Liver (tissue), 10 donors: ENCODE measurements at places on chromosomes 2 and 18. TPM values are rescaled to one million over a fixed set of nuclear protein-coding genes. Genes with fewer than 3 reads are reported as not detected.

Gene CLEC4F
- 0.03 TPM for polyA plus RNA-seq

DNA sequence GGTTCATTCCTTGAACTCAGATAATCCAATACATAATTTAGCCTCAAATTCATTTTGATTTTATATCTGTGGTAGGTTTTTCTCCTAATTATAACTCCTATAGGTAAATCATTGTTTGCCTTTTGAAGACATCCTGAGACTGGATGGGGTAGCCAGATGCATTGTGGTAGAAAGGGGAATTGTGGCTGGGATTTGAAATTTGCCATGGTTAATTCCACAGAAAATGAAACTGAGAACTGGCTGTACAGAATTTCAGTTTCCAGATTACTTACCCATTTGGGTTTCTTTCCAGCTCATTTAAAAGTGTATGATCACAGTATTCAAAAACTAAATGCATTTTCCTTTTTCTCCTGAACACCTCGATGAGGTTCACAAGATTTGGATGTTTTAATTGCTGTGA lies 18.2 kb downstream of the CDKL4 start:
- no peak overlapping the region for H3K4me3 ChIP-seq
- no peak for DNase-seq
- no peaks in the 10 kb centered on the region for H3K4me1 ChIP-seq
- no peaks in the 10 kb centered on the region for H3K36me3 ChIP-seq

DNA sequence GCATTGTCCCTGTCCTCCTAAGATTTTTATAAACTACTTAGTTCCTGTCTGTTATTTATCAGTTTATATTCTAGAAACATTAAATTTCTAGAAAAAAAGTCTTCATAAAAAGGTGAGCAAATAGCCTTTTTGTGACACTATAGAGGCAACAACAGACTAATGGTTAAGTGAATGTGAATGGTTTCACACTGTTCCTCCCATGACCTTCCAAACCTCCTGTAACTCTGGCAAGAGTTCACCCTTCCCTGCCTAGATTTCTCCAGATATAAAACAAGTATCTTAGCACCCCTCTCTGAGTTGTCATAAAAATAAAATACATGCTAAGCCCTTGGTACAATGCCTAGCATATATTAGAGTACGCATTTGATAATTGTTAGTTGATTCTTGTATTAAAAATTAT lies 29.2 kb downstream of the COBLL1 start:
- H3K27me3 ChIP-seq, result no peaks in the 10 kb centered on the region
- peaks cover 28% of the 10 kb centered on the region for H3K4me1 ChIP-seq
- no peak overlapping the region for H3K27ac ChIP-seq
- H3K4me3 ChIP-seq, result no peak overlapping the region
- no peaks in the 10 kb centered on the region for H3K36me3 ChIP-seq
- no peak for DNase-seq

Gene COPS9
- 76.8 TPM for polyA plus RNA-seq

Gene ASPRV1
- polyA plus RNA-seq, result 0.25 TPM

DNA sequence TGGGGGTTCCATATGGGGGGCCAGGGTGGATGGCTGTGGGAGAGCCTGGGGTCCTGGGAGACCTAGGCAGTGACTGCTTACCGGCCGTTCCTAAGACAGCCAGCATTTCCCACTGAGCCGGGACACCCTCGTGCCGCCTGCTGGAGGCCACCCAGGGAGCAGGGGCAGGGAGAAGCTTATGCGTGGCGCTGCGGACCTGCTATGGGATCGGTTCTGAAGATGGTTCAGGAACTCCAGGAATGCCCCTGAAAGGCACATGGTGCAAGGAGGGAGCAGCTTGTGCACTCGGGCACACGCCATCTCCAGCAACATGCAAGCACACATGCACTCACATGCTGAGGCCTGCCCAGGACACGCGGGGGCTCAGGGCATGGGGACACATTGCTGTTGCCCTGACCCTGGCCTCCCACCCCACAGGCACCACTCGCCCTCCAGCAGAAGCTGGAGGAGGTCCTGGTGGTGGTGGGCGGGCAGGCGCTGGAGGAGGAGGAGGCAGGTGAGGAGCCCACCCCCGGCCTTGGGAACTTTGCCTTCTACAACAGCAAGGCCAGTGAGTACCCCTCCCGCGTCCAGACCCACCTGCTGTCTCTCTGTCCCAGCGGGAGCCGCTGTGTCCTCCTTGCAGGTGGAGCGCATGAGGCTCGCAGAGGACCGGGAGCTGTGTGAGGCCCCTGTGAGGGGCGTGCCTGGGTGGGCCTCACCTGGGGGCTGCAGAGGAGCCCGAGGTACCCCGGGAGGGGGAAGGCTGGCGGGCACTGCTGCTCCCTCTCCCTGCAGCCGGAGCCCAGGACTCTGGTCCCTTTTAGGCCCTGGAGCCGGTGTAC lies 4.1 kb downstream of the KLHL30 start:
- no peaks in the 10 kb centered on the region for H3K36me3 ChIP-seq
- no peaks in the 10 kb centered on the region for H3K4me1 ChIP-seq
- H3K27me3 ChIP-seq, result no peaks in the 10 kb centered on the region
- DNase-seq, result no peak
- H3K4me3 ChIP-seq, result no peak overlapping the region

DNA sequence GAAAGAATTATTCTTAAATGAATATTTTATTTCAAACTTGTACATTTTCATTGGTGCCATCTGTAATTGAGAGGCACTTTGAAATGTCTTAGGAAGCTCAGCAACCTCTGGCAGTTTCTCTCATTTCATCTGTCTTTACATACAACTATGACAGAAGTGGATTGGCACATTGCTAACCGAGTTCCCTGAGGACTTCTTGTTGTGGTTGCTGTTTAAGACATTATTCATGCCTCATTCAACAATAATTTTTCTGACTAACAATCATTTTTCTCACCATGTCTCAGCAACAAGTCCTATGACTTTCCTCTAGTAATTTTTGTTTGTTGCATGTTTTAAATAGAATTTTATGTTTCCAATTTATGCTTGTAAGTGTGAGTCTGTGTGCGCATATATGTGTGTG lies 284.0 kb upstream of the CWC22 start:
- no peaks in the 10 kb centered on the region for H3K36me3 ChIP-seq
- H3K4me1 ChIP-seq, result no peaks in the 10 kb centered on the region
- H3K4me3 ChIP-seq, result no peak overlapping the region
- no peaks in the 10 kb centered on the region for H3K27me3 ChIP-seq
- no peak for DNase-seq

DNA sequence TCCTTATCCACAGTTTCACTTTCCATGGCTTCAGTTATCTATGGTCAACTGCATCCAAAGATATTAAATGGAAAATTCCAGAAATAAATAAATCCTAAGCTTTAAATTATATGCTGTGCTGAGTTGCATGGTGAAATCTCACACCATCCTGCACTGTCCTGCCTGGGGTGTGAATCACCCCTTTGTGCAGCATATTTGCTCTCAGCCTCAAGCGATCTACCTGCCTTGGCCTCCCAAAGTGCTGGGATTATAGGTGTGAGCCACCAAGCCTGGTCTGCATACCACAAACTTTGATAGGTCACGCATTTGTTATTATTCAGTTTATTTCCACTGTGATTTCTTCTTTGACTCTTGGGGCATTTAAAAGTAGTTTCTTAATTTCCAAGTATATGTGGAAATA lies 117.2 kb downstream of the SPIRE1 start:
- no peak overlapping the region for H3K4me3 ChIP-seq
- H3K27ac ChIP-seq, result no peak overlapping the region
- DNase-seq, result no peak
- H3K4me1 ChIP-seq, result no peaks in the 10 kb centered on the region
- H3K27me3 ChIP-seq, result no peaks in the 10 kb centered on the region
